Fibroblast of pulmonary artery (primary cell): ENCODE measurements at places on chromosomes 2 and 18.
A peak's percentile ranks its signal among the peaks of the same experiment; 100 is the strongest.

DNA sequence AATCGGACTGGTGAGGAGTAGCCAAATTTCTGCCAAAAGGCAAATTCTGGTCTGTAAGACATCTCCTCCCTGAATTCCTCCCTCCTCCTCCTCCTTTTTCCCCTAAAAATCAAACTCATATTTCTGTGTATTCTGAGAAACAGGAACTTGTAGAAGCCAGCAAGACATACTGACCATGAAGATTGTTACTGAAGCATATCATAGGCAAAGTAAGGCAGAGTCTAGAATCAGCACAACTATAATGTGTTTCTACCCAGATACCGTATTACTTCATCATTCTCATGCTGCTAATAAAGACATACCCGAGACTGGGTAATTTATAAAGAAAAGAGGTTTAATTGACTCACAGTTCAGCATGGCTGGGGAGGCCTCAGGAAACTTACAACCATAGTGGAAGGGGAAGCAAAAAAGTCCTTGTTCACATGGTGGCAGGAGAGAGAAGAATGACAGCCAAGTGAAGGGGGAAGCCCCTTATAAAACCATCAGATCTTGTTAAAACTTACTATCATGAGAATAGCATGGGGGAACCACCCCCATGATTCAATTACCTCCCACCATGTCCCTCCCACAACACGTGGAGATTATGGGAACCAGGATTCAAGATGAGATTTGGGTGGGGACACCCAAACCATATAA, 24.9 kb upstream of the EPC2 start:
- no peak for DNase-seq

- no peak for DNase-seq
Observed at GRCh38 chr2:147083664-147084063, 761.2 kb upstream of the ACVR2A start.

- no peak for DNase-seq
Observed at GRCh38 chr2:150477347-150477746, 10.1 kb downstream of the RND3 start.

GRCh38 chr18:48790226-48790863, 160.4 kb downstream of the SMAD7 start:
- peak; percentile 65 for DNase-seq

GRCh38 chr2:199228887-199229819, 228.6 kb downstream of the SATB2 start:
- peak; percentile 54 for DNase-seq

DNA sequence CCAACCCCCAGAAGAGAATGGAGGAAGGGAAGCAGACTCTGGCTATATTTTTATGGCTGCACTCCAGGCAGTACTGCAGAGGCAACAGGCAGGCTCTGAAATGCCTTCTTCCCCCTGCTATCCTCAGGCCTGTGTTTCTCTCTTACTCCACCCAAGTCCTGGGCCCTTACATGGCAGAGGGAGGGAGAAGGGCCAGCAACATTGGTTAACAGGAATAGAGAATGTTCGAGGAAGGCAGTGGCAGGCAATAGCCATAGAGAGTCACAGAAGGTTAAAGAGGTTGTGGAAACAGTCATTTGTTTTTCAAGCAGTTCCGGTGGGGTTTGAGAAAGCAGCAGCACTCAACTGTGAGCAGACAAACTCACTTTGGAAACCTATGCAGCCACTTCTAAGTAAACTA, 15.1 kb upstream of the DARS1 start:
- DNase-seq: no peak

GRCh38 chr2:84878896-84879583, 1.8 kb downstream of the TRABD2A start:
- DNase-seq: no peak

DNA sequence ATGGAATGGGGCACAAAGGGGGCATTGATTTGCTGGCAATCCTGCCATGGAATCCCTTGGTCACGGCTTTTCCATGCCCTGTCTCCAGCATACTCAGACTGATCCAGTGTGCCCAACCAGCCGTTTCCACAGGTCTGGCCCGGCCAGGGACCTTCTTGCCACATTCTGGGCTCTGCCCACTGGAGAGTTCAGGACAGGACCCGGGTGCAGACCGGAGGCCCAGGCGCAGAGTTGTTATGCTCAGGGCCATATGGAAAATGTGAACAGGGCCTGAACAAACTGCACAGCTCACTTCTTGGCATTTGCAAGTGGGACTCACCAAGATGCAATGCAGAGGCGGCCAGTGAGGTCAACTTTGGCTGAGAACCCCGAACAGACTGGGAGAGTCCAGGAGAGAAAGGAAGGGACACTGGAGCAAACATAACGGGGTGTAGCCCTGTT, 15.6 kb upstream of the ASAP2 start:
- peak; percentile 95 for DNase-seq

GRCh38 chr18:62088156-62088555, 98.7 kb downstream of the PIGN start:
- peak; percentile 56 for DNase-seq

- DNase-seq: no peak
Observed at GRCh38 chr2:25297738-25298137, 44.0 kb downstream of the DNMT3A start.

DNA sequence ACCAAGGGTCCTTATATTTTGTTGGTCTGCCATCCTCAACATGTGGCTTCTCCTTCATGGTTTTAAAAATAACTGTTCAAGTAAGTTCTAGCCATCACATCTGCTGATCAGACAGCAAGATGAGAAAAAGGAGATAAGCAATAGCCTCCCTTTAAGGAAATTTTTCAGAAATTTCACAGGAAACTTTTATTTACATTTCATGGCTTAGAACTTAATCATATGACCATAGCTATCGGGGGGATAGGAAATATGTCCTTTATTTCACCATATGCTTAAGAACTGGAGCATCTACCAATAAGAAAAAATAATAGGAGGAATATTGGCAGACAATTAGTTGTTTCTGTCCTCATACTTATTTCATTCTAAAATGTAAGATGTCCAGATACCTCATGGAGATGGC, 16.2 kb downstream of the ATF2 start:
- DNase-seq: no peak

GRCh38 chr2:157919181-157919580, 43.1 kb upstream of the ACVR1 start:
- DNase-seq: no peak

DNA sequence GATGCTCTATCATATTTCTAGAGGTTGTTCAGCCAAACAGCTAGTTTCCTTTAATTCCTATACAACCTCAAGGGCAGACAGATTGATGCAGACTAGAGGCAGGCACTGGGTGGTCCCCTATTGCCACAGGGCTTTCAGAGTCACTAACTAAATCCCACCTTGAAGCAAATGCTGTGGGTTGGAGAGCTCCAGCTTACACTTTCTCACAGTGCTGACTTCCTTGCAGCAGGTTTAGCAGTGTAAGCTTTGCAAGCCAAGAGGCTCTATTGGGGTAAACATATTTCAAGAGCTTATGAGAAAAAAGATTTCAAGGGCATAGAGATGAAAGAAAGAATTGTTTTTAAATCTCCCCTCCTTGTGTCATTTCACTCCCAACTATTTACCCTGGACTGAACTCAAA, 366.5 kb upstream of the CRIM1 start:
- DNase-seq: no peak

DNA sequence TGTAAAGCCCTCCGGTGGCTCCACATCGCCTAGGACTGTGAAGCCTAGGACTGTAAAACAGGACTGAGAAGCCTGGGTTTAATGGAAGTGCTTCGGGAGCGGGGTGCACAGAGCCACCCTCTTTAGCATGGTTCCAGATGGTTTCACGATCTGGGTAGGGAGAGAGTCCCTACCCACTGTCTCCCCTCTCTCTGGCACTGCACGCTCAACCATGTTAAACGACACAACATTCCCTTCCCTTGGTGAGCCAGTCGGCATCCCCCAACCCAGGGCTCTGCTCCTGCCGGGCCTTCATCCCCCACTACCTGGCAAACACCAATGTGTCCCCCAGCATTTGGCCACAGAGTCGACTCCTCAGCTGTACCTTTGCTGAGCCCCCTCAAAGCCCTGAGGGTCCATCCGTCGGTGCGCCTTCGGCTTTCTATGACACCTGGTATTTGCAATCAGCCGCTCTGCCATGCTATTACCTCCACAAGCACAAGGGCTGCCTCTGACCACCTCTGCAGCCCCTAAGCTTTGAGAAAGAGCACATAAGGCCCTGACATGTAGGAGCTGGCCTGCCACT, 1.1 kb downstream of the COPS9 start:
- DNase-seq: no peak

GRCh38 chr2:134127496-134127895, 126.4 kb upstream of the MGAT5 start:
- DNase-seq: no peak

GRCh38 chr2:157257312-157258252, at the start of gene GALNT5:
GALNT5 (plus strand) TSS chr2:157257705; CDS start chr2:157258083, 378 bp downstream.
- peak; percentile 37 for DNase-seq

DNA sequence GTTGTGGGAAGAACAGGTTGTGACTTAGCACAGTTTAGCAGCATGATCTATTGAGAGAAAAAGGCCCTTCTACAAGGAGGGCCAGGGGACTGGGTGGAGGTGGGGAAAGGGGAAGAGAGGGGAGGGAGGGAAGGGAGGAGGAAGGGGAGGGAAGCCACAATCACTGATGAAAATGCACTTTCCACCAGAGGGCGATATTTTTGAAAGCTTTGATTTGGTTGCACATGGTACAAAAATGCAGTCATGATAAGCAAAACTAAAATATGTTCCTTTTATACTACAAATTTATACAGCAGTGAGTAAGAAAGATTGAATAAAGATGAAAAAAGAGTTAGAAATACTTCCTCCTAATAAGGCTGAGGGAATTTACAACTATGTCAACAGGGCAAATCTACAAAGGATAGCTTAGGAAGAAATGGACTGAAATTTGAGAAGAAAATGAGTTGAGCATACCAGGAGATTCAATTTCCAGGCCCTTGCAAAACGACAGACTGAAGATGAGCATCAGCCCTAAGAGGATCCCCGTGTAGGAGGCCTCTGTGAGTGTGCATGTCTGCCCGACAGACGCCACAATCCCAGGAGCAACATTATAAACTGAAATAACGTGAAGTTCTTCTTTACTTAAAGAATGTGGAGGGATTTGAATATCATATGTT, 17.2 kb downstream of the SH3YL1 start:
- peak; percentile 86 for DNase-seq
